ENCODE measurements at places on chromosomes 11 and 22.

DNA sequence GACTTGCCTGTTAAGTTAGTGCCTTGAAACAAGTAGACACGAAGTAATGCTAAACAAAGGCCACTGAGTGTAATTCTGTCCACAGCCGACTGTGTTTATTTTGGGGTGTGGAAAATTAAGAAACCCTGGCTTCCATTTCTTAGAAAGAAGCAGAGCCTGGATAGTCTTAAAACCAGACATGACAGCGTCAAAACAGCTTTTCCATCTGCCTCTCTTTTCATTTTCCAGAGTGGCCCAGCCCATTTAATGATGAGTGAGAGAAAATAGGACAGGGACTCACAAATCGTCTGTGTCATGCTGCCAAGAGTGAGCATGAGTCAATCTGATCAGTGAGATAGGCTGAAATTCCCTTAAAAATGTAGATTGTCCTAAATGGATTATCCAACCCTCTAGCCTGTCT lies 485.9 kb downstream of the JRKL start:
- DNase-seq = no peak

DNA sequence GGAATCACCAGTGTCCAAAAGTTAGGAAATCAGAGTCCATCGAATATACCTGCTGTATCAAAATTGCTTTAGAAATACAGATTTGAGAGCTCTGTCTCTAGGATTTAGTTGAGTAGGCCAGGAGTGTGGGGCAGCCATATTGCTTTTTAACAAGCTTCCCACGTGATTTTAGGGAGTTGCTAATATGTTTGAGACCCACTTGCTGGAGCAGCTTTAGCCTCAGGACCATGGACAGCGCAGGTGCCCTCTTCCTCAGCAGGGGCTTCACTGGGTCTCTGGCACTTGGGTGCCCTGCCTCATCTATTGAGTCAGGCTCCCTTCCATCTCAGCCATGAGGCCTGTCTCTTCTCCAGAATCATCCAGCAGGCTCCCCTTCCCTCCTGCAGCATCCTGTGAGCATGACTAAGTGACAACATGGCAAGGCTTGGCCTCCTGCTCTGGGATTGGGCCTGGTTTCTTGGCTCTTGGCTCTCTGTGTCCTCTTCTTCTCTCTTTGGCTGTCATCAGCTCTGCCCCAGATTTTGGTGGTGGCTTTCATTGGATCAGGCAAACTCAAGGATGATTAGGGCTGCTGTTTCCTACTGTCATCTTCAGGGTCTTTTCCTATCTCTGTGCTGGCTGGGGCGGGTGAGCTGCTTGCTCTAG lies 70.0 kb downstream of the SGSM1 start:
- no peak for DNase-seq

GRCh38 chr11:71995726-71996291 lies 2.9 kb upstream of the IL18BP start:
- no peak for DNase-seq

GRCh38 chr22:41217553-41218157 lies 12.5 kb downstream of the L3MBTL2 start:
- DNase-seq = no peak

GRCh38 chr11:41146326-41146725 lies 313.1 kb downstream of the LRRC4C start:
- no peak for DNase-seq

DNA sequence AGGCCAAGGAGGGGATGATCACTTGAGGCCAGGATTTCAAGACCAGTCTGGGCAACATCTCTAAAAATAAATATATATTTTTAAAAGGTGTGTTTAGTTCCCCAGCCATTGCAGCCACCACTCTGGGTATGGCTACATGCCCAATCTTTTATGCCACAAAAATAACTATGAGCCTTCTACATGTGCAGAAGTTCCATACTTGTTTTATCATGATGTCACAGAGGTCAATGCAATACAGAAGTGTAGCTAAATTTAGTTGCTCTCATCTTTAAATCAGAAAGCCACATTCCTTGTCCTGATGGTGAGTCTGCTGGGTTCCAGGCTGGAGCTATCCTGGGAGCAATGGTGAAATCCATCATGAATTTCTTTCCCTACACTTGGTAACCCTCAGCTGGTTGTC lies 436.3 kb downstream of the DYNC2H1 start:
- DNase-seq = no peak

DNA sequence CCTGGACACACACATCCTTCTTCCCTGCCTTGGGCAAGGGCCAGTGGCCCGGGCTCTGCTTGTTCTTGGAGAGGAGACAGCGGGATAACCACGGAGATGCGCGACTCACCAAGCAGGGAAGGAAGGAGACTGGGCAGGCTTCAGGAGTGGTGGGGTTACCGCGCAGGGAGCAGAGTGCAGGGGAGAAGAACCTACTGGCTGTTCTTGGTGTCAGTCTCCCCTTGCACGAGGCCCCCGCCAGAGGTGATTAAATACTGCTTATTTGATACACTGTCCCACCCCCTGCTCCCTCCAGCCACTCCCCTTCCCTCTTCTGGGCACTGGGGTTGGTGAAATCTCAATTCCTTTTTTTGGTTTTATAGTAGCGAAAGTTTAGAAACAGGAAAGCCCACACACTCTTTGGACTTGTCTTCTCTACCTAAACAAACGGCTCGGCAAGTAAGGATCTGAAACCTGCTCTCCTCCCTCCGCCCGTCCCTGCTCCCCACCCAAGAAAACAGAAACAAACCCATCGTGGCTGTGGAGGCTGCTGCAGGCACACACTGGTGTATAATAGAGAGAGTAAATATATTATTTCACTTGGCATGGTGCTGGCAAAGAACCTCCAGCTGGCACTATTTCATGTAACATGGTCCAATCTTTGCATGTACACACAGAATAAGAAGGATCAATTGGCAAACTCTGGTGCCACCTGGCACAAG lies 10.8 kb downstream of the LARGE2 start:
- no peak for DNase-seq

- DNase-seq = no peak
Observed at GRCh38 chr22:39514373-39514973, 5.9 kb upstream of the ATF4 start.

- no peak for DNase-seq
Observed at GRCh38 chr11:121536126-121536525, 83.4 kb upstream of the SORL1-AS1 start.

DNA sequence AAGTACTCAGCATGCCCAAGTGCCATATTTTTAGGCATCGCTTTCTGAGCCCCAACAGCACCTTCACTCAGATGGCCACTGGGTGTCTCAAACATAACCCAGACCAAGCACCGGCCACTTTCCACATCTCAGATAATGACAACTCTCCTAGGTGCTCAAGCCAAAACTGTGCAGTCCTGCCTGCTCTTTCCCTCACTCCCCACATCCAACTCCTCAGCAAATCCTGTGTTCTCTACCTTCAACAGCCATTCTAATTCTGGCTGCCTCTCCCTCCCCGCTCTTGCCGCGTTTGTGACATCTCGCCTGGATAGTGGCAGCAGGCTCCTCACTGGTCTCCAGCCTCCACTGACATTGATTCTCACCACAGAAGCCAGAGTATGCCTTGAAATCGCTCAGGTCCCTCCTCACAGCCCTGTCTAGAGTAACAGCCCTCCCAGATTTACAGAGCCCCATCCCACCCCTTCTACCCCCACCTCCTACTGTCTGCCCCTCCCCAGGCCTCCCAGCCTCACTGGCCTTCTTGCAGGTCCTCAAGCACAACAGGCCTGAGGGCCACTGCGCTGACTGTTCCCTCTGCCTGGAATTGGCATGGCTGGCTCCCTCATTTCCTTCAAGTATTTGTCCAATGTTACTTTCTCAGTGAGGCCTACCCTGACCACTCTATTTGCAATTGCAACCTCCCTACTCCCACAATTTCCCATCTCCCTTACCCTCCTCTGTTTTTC lies 1.3 kb upstream of the PHETA2 start:
- no peak for DNase-seq

DNA sequence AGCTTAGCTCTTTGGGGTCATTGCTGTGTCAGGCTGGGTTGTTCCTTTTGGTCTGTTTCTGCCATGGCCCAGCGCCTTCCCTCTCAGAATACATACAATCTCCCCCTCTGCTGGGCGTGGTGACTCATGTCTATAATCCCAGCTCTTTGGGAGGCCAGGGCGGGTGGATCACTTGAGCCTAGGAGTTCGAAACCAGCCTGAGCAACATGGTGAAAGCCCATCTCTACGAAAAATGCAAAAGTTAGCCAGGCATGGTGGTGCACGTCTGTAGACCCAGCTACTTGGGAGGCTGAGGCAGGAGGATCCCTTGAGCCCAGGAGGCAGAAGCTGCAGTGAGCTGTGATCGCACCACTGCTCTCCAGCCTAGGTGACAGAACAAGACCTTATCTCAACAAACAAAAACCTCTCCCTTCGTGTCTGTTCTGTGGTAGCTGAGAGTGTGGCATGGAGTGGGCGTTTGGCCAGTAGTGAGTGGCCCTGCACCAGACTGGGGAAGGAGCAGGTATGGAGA lies 46.7 kb upstream of the RAB1B start:
- DNase-seq = no peak

DNA sequence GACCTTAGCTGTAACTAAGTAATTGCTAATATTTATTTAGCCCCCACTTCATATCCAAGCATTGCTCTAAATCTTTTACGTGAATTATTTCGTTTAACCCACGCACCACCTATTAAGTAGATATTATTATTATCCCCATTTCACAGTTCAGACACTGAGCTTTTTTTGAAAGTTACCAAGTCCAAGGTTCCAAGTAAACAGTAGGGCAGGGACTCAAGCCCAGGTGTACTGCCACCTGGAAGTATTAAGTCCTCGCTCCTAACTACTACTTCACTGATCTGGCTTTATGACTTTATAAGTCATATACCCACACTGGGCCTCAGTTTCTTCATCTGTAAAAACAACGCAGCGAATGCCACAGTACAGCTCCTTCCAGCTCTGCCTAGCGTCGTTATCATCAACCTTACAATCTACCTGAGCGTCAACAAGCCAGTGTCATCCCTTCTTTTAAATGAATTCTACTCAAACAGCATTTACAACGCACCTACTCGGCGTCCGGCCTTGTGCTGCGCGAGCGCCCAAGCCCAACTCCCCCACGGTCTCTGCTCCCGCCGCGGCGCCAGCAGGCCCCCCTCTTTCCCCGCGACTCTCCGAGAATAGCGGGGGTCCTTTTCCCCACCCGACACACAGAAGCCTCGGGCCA lies 624 bp downstream of the TMEM41B start:
- peak; percentile 4 for DNase-seq

DNA sequence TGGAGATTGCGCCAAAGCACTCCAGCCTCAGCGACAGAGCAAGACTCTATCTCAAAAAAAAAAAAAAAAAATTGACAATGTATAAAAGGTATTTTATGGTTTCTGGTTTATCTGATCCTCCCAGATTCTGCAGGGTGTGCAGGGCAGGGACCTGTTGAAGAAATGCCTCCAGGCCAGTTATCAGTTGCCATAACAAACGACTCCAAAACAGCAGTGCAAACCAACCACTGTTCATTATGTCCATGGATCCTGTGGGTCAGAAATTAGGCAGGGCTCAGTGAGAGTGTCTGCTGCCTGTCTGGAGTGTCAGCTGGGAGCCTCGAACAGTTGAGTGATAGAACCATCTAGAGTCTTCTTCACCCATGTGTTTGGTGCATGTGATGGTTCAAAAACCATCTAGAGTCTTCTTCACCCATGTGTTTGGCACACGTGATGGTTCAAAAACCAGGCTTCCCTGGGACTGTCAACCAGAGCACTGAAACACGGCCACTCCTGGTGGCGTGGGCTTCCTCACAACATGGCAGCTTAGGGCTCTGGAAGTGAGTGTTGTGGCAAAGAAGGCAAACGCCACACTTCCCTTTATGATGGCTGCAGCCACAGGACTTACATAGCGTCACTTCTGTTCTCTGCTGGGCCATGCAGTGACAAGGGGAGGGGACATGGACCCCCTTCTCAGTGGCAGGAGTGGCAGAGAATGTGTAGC lies 115.1 kb upstream of the CRYBB3 start:
- no peak for DNase-seq

DNA sequence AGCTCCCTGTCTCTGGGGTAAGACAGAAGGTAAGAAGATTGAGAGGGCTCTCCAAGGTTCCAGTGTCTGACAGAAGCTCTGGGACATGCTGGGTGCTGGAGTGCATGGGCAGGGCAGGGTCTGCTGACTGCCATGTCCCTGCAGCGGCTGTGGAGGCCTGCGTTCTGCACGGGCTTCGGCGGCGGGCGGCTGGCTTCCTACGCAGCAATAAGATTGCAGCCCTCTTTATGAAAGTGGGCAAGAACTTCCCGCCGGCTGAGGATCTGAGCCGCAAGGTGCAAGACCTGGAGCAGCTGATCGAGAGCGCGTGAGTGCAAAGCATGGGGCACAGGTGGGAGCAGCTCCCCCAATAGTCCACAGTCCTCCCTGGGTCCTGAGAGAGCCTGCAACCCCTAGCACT lies 41.5 kb downstream of the SGSM1 start:
- no peak for DNase-seq

GRCh38 chr11:31810779-31811647 lies at the start of gene PAX6:
Gene PAX6, minus strand, starts transcription at chr11:31811322. Its CDS starts 4,911 bp downstream, at chr11:31806411.
- no peak for DNase-seq

- peak; percentile 52 for DNase-seq
Observed at GRCh38 chr22:45577746-45578523, 75.3 kb downstream of the FBLN1 start.

GRCh38 chr11:63240098-63240497 lies 3.3 kb downstream of the SLC22A25 start:
- no peak for DNase-seq

GRCh38 chr11:33000181-33000580 lies 15.5 kb upstream of the DEPDC7 start:
- DNase-seq = no peak

All from stimulated activated CD8-positive, alpha-beta memory T cell treated with anti-CD3 and anti-CD28 coated beads, Interleukin-4, amount 100 ng/mL, for 1 hour (primary cell).